ENCODE measurements at places on chromosomes 7 and 10.

GRCh38 chr7:41451826-41452225 is 251.1 kb downstream of the INHBA start:
- H3K4me3 ChIP-seq = no peak overlapping the region
- H3K27me3 ChIP-seq = no peaks in the 10 kb centered on the region
- no peaks in the 10 kb centered on the region for H3K36me3 ChIP-seq
- no peak overlapping the region for H3K27ac ChIP-seq
- no peak for DNase-seq
- H3K4me1 ChIP-seq = peaks cover 8% of the 10 kb centered on the region

DNA sequence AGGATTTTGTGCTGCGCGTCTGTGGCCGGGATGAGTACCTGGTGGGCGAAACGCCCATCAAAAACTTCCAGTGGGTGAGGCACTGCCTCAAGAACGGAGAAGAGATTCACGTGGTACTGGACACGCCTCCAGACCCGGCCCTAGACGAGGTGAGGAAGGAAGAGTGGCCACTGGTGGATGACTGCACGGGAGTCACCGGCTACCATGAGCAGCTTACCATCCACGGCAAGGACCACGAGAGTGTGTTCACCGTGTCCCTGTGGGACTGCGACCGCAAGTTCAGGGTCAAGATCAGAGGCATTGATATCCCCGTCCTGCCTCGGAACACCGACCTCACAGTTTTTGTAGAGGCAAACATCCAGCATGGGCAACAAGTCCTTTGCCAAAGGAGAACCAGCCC is 3.3 kb downstream of the PIK3CG start:
- peaks cover 42% of the 10 kb centered on the region for H3K4me1 ChIP-seq
- no peak for DNase-seq
- no peak overlapping the region for H3K4me3 ChIP-seq
- peaks cover 4% of the 10 kb centered on the region for H3K36me3 ChIP-seq
- H3K27me3 ChIP-seq = no peaks in the 10 kb centered on the region

GRCh38 chr7:94962661-94963060 is 55.3 kb downstream of the PPP1R9A start:
- peaks cover 24% of the 10 kb centered on the region for H3K4me1 ChIP-seq
- H3K36me3 ChIP-seq = no peaks in the 10 kb centered on the region
- no peak for DNase-seq
- H3K27ac ChIP-seq = no peak overlapping the region
- no peaks in the 10 kb centered on the region for H3K27me3 ChIP-seq
- no peak overlapping the region for H3K4me3 ChIP-seq

GRCh38 chr7:131124867-131125266 is 202.8 kb upstream of the MKLN1 start:
- H3K4me3 ChIP-seq = no peak overlapping the region
- H3K27ac ChIP-seq = no peak overlapping the region
- H3K4me1 ChIP-seq = no peaks in the 10 kb centered on the region
- no peaks in the 10 kb centered on the region for H3K36me3 ChIP-seq
- DNase-seq = no peak

DNA sequence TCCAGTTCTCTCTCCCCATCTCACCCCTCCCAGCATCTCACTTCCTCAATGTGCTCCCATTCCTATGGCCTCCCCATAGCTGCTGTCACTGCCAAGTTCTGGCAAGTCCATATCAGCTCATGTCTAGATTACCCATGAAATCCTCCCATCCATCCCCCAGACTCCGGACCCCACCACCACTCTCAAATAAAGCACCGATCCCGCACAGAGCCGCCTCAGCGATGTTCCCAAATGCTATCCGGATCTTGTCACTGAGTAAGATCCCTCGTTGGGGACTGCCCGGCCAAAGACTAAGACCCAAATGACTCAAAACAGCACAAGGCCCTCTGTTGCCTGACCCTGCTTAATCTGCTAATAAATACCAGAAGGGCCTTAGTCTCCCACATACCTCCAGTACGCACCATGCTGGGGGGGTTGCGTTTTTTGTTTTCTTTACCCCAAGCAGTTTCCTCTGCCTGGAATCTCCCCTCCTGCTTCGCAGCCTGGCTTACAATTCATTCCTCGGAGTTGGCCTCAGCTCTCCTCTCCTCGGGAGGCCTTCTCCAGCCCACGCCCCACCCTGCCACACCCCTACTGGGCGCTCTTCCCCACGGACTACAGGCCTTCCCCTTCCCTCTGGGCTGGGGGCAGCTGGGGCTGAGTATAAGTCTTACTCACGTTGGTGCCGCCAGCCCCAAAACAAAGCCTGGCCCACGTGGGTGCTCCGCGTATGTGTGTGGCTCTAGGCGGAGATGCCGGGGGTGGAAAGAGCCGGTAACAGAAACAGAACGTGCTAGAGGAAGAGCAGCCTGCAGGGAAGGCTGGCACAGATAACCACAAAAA is 1.8 kb upstream of the DUSP5 start:
- no peaks in the 10 kb centered on the region for H3K36me3 ChIP-seq
- DNase-seq = peak; percentile 29
- H3K27ac ChIP-seq = no peak overlapping the region

All from stomach (tissue), 19 donors.